Renal pelvis (tissue), 12 donors: ENCODE measurements at places on chromosomes 5 and 9. TPM values are rescaled to one million over a fixed set of nuclear protein-coding genes. Genes with fewer than 3 reads are reported as not detected.

- no peak for DNase-seq
Measured at GRCh38 chr5:133253070-133253469, 201.3 kb downstream of the HSPA4 start.

OTULINL gene
- 11.7 TPM for polyA plus RNA-seq

OCLN gene
- polyA plus RNA-seq, result 43.5 TPM

TEK gene
- 33.0 TPM for polyA plus RNA-seq

PCDHA9 gene
- 0.06 TPM for polyA plus RNA-seq
